ENCODE measurements at places on chromosomes 11 and 22.

- DNase-seq = no peak
Observed at GRCh38 chr22:46370584-46371291, 35.2 kb downstream of the TRMU start.

- DNase-seq = no peak
Observed at GRCh38 chr22:44363980-44364750, 51.4 kb upstream of the SHISAL1 start.

- no peak for DNase-seq
Observed at GRCh38 chr11:111355956-111356659, 23.0 kb downstream of the POU2AF1 start.

DNA sequence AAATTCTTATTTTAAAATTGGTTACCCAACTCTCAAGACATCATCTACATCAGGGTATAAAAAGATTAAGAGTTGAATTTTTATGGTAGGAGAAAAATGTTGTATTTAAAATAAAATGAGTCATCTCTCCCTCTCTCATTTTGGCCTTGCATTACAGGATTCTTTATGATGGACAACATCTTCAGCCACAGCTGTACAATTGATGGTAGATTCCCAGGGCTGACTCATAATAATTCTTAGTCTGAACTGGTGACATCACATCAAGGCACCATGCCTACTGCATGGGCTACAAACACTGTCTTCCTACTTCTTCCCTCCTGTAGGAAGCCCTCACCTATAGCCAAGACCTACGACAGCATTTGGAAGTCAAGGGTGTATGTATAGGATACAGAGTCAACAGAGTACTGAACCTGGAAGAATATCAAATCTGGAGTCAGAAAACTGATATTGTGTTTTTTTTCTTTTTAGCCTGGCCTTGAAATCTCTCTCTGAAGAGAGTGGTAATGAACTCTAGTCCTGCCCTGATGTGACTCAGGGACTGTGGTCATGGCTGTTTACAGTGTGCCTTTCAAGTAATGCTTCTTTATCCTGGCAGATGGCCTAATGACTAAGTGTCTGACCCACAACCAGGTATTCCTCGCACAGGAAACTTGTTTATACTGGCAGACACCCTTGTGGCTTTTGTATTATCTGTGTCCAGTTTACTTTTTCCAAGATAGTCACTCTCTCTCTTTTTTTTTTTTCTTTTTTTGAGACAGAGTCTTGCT, 32.5 kb downstream of the MRGPRX2 start:
- no peak for DNase-seq

GRCh38 chr11:111245425-111245824, at the start of gene POU2AF2:
TSS of gene POU2AF2 (plus strand) at chr11:111245725. CDS start at chr11:111245854, 129 bp downstream.
- DNase-seq = no peak

DNA sequence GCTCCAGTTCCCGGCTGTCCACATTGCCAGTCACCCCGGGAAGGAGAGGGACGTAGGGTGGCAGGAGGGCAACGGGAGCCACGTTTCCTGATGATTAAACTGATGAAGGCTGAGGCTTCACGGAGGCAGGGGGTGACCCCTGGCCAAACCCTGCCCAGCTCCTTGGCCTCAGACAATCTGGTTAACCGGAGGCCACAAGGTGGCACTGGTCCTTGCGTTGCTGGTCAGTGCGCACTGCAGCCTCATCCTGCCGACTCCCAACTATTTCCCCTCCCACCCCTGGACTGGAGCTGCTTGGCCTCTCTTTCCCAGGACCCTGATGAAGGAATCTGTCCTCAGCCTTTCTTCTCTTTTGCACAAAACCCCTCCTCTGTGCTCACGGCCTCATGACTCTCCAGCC, 75.3 kb downstream of the PDE2A start:
- DNase-seq = peak; percentile 36

DNA sequence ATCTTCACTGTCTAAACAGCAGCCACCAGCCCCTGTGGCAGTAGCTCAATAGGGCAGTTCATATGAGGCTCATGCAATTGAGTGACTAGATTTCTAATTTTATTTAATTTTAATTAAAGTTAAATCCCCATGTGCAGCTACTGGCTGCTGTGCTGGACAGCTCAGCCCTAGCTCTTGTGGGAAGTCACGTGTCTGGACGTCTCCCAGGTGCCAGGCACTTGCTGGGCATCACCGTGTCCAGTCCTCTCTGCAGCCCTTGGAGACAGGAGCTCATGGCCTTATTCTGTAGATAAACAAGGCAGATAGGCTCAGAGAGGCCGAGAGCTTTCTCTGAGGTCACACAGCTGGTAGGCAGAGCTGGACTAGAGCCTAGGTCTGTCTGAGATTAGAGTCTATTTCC, 95.0 kb downstream of the ARHGAP8 start:
- DNase-seq = no peak

DNA sequence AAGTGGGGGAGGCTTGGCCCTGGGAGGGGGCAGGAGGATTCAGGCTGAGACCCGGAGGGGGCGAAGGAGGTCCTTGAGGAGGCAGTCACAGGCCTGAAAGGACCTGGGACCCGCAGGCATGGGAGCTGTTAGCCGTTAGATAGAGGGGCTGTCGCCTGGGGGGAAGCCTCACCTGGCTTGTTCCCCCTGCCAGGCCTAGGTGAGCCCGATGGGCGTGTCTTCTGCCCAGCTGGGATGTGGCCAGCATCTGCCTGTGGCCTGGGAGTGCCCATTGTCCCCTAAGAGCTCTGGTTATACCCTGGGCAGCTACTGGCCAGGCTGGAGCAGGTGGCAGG, 1.8 kb upstream of the DUSP8 start:
- no peak for DNase-seq

DNA sequence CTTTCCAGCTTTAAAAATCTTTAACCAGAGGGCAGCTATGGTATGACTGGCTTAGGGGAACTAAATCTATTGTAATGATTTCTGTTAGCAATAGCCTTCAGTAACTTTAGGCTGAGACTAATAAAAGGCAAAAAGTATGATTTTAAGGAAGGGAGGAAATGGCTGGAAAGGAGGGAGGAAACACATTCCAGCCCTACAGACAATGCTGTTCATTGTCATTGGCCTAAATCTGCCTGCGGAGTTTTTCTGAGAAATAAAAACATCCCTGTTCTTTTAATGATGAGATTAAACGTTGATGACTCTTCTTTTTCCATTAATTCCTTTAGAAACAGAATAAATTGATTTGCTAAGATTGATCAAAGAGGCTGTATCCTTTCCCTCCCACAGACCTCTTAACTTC, 99.6 kb upstream of the GRAMD1B start:
- DNase-seq = peak; percentile 86

DNA sequence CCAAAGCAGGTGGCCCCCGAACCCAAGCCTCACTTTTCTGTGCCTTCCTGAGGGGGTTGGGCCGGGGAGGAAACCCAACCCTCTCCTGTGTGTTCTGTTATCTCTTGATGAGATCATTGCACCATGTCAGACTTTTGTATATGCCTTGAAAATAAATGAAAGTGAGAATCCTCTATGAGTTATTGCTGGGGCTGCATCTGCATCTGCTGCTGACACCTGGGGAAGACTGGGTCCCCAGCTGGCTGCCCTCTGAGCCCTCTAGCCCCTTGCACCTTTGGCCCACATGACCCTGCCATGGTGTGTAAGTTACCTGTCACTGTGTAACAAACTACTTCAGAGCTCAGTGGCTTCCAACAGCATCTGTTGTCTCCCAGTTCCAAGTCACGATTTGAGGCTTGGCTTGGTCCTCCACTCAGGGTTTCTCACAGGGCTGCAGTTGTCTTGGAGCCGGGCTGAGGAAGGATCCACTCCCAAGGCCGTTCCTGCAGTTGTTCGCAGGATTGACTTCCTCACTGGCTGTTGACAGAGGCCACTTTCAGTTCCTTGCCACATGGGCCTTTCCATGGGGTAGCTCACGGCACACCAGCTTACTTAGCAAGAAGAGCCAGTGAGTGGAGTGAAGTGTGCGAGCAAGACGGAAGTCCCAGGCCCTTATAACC, 13.5 kb upstream of the UVRAG start:
- no peak for DNase-seq

- DNase-seq = no peak
Observed at GRCh38 chr11:33664166-33664565, 36.5 kb downstream of the C11orf91 start.

DNA sequence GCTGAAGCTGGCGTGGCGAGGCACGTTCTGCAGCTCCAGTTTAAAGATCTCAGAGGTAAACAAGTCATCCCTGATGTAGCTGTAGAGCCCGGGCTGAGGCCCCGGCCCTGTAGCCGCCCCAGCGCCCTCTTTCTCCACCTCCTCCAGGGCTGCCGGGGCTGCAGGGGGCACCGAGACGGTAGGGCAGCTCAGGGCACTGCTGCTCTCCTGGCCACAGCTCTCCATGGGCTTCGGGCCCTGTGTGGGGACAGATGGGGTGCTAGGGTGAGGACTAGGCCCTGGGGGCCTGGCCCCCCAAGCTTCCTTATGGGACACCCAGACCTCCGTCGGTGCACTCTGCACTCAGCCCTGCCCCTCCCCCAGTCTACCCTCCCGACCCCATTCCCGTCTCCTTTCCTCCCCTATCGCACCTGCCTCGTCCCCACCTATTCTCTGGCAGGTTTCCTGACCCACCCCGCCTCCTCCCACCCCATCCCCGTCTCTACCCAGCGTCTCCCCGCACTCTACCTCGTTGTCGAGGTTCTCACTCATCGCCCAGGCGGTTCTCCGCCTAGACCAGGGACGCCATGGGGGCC, 559 bp downstream of the RANBP1 start:
- no peak for DNase-seq

- no peak for DNase-seq
Observed at GRCh38 chr11:131404010-131404409, 33.6 kb downstream of the NTM start.

DNA sequence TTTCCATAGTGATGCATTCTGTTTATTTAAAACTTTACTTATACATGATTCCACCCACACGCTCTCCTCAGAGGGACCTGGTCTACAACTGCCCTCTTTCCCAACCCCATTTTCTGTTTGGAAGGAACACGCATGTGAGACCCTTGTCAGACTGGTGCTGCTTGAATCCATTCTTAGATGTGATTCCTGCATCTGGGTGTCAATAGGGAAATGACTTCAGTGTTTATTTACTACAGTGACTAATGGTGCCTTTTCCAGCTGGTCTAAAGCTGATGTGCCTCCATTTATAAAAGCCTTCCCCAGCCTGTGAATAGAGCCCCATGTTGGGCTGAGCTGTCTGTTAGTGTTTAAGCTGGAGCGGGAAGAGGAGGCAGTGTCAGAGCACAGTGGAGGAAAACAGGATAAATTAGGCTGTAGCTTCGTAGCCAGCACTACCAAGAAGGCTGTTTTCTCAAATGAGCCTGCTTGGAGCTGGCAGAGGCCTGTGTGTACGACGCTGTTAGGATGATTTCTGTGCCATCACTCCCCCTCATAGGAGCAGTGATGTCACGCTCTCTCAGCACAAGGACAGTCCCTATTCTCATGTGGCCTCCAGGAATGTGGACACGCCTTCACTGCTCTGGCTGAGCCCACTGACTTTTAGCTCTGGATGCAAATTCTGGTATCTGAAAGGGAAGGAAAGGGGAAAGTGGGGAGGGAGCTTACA, 18.9 kb upstream of the C11orf96 start:
- no peak for DNase-seq

DNA sequence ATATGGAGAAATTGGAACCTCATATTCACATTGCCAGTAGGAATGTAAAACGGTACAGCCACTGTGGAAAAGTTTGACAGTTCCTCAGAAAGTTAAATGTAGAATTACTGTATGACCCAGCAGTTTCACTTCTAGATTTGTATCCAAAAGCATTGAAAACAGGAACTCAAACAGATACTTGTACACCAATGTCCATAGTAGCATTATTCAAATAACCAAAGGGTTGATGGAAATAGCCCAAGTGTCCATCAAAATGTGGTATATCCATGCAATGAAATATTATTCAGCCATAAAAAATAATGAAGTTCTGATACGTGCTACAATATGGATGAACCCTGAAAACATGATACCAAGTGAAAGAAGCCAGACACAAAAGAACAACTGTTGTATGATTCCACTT, 17.8 kb downstream of the PRRG4 start:
- no peak for DNase-seq

DNA sequence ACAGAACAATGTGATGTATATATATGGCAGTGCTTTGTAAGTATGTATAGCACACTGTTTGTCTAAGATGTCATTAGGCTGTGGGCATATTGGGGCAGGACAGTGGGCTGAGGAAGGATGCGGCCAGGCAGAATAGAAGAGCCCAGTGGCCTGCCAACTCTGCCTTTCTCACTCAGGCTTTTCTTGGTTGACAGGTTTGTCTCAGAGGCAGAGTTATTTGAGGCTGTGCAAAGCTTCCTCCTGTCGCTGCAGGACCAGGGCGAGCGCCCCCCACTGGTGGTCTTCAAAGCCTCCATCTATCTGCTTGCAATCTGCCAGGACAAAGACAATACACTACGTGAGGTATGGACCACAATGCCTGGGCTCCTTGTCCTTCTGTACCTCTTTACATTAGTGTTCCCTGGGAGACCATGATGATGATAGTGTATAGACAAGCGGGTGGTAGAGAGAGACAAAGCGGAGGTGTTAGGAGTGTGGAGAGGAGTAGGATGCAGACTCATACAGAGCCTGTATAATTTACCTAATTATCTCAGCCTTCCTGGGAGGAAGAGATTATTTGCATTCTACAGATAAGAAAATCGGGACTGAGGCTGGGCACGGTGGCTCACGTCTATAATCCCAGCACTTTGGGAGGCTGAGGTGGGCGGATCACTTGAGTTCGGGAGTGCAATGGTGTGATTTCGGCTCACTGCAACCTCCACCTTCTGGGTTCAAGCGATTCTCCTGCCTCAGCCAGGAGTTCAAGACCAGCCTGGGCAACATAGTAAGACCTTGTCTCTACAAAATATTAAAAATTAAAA, 37.3 kb upstream of the CCDC134 start:
- DNase-seq = no peak

DNA sequence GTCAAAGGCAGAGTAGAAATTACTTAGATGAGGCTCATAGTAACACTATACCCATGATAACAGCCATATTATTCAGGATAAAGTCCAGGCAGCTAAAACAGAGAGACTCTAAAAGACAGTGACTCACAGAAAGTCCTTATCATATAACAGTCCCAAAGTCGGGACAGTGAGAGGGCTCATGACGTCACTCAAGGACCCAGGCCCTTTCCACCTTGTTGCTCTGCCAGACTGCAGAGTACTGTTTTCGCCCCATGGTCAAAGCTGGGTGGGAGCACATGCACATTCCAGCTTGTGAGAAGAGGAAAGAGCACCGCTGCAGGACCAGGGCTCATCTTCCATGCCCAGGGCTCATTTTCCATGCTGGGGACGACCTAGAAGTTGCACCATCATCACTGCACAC, 29.4 kb upstream of the NUP50 start:
- no peak for DNase-seq

DNA sequence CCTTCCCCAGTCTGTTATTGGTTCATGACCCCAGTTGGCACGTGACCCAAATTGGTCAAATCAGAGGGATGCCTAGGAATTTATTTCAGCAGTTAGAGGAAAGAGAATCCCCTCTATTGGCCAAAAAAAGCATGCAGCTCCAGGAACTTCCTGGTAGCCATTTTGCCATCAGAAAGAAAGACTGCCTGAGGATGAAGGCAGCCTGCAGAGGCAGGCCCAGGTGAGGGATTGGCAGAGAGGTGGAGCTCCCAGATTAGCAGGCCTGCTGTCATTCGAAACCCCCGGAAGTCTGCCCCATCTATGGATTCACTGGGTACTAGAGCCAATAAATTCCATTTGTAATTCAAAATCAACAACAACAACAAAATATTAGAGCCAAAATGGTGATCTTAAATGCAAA, 207.6 kb downstream of the CWF19L2 start:
- no peak for DNase-seq

GRCh38 chr11:72856551-72857345, 42.5 kb downstream of the ATG16L2 start:
- DNase-seq = no peak

- DNase-seq = no peak
Observed at GRCh38 chr11:68934666-68935065, 31.0 kb downstream of the IGHMBP2 start.

All from COLO829 (cell line).